ENCODE measurements at places on chromosomes 11 and 22. TPM values are rescaled to one million over a fixed set of nuclear protein-coding genes. Genes with fewer than 3 reads are reported as not detected.

WNT7B gene
- not detected for total RNA-seq

MGAT3 gene
- total RNA-seq, result 7.2 TPM

OR8G1 gene
- not detected for total RNA-seq

OR6A2 gene
- not detected for total RNA-seq

SLC22A9 gene
- not detected for total RNA-seq

USP47 gene
- total RNA-seq, result 43.7 TPM

TIRAP gene
- 15.6 TPM for total RNA-seq

DNA sequence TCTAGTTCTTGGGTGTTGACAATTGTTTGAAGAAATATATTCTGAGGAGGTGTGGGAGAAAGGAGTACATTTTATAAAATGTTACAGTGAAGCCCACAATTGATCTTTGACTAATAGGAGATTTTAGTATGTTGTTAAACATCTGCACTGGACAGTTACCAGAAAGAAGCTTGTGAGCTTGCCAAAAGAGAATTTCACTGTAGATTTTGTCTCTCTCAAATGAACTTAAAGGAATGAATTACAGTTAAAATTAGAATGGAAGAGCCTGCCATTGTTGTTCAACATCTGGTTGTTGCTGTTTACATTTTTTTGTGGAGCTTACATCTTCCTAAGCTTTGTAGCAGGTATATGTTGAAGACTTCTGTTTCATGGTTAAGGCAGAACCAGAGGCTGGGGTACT is 620.5 kb upstream of the CCDC179 start:
- H3K27ac ChIP-seq, result no peak overlapping the region
- H3K36me3 ChIP-seq, result no peaks in the 10 kb centered on the region
- no peak overlapping the region for H3K4me3 ChIP-seq
- H3K27me3 ChIP-seq, result no peaks in the 10 kb centered on the region
- no peaks in the 10 kb centered on the region for H3K4me1 ChIP-seq

DNA sequence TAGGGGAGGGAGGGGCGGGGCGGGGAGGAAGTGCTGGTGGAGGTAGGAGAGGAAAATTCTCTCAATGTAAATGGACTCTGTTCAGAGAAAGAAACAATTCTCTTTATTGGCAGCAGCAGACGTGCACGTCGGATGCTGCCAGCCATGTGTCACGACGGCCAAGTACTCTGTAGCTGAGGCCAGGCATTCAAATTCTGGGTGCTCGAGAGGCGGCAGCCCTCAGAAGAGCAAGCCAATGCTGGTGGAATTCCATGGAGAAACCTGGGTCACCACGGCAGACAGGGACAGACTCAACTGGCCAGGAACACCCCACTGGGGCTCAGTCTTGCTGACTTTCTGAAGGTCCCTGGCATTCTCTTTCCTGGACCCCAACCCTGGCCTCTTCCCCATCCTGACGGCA is 90.8 kb downstream of the ABTB2 start:
- H3K27ac ChIP-seq, result no peak overlapping the region
- H3K4me3 ChIP-seq, result no peak overlapping the region
- H3K36me3 ChIP-seq, result peaks cover 3% of the 10 kb centered on the region
- no peak for DNase-seq
- peaks cover 7% of the 10 kb centered on the region for H3K4me1 ChIP-seq

DNA sequence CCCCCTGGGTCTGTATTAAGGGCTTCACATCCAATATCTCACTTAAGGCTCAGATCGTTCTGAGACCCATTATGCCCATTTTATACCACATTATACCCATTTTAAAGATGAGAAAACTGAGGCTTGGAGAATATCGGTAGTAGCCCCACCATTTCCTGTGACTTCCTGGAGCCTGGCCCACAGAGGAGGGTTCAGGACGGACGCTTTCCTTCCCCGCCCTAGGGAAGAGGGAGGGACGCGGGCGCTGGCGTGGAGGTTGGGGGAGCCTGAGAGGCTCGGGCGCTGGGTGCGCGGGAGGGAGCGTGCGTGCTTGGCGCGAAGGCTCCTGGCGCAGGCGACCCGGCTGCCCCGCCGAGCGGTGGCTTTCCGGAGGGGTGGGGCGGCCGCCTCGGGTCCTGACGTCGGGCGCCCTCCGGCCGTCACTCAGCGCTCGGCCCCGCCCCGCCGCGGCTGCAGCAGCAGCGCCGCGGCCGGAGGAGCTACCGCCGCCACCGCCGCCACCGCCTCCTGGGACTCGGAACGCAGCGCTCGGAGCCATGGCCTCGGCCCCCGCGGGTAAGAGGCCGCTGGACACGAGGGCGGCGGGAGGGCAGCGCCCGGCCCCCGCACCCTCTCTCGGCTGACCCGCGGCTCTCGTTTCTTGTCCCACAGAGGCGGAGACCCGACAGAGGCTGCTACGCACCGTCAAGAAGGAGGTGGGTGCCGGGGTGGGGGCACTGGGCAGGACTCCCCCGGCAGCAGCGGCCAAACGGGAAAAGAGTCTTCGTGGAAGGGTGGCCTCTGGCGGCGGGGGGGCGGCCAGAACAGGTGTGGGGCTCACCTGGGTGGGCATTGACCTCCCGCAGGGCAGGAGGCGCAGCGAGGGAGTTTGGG is at the start of gene SGSM1:
SGSM1 (plus strand) TSS at position 422 of the 873 bp plus-strand sequence; CDS start at position 537, 115 bp downstream.
- peaks cover 3% of the 10 kb centered on the region for H3K27me3 ChIP-seq
- peaks cover 3% of the 10 kb centered on the region for H3K4me1 ChIP-seq
- no peak within 1 kb of the TSS for H3K27ac ChIP-seq
- H3K4me3 ChIP-seq, result peak within 1 kb of the TSS; percentile 58
- DNase-seq, result peak; percentile 83
- no peaks in the 10 kb centered on the region for H3K36me3 ChIP-seq

- peaks cover 26% of the 10 kb centered on the region for H3K36me3 ChIP-seq
- no peak for DNase-seq
- peak overlapping the region; percentile 98 for H3K27ac ChIP-seq
- no peaks in the 10 kb centered on the region for H3K27me3 ChIP-seq
- peak overlapping the region; percentile 41 for H3K4me3 ChIP-seq
Observed at GRCh38 chr22:20465759-20466077, 28.1 kb upstream of the SCARF2 start.

DNA sequence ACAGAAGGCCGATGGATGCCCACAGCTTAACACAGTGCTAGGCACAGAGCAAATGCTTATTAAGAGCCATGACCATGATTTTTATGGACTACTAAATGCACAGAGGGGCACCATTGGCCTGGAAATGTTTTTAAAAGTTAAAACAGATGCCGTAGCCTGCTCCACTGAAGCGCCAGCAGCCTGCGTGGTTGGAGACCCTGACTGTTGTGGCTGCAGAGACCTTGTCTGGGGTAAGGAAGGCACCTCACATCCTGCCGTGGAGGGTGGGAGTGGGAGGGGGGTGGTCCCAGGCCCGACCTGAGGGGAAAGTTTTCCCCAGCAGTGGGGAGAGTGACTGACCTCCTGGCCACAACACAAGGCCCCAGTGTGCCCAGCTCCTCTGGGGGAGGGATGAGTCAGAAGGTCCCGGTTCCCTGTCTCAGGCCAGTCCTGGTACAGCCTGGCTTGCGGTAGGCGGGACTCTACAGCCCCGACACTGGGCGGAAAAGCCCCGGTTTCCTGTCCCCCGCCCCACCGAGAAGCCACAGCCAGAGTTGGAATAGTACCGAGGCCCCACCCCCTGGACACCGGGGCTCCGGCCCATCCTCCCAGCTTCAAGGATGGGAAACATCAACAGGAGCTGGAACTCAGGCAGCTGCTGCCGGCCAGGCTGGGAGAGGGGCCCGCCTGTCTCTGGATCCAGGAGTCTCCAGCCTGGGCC is 7.0 kb downstream of the CHST1 start:
- peaks cover 50% of the 10 kb centered on the region for H3K27me3 ChIP-seq
- H3K4me1 ChIP-seq, result peaks cover 6% of the 10 kb centered on the region
- no peak overlapping the region for H3K27ac ChIP-seq
- no peak overlapping the region for H3K4me3 ChIP-seq

DNA sequence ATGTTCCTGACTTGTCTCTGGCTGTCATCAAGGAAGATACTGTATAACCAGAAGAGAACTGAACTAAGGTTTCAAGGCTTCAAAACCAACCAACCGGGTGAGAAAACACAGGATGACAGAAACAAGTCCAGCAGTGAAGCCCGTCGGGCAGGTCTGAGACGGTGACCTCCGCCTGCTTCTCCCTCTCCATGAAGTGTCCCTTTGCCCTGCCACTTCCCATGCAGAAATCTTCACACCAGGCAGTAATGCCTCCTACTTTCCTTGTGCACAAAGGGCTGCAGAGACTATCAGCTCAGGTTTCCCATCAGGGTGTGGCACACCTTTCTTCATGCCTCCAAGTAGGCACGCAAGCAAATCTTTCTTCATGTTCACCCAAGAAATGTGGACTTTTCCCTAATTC is 24.2 kb downstream of the PRDM10 start:
- H3K36me3 ChIP-seq, result peaks cover 3% of the 10 kb centered on the region
- H3K4me3 ChIP-seq, result no peak overlapping the region
- no peak overlapping the region for H3K27ac ChIP-seq

- H3K4me1 ChIP-seq, result peaks cover 21% of the 10 kb centered on the region
- peak within 1 kb of the TSS; percentile 51 for H3K27ac ChIP-seq
- DNase-seq, result no peak
- peak within 1 kb of the TSS; percentile 77 for H3K4me3 ChIP-seq
- H3K27me3 ChIP-seq, result peaks cover 51% of the 10 kb centered on the region
- peaks cover 2% of the 10 kb centered on the region for H3K36me3 ChIP-seq
Observed at GRCh38 chr11:46391578-46392420, at the start of gene CHRM4. TSS of gene CHRM4 (minus strand) at chr11:46391776. CDS start at chr11:46386557, 5,219 bp downstream.

- peaks cover 16% of the 10 kb centered on the region for H3K27me3 ChIP-seq
- H3K4me3 ChIP-seq, result no peak overlapping the region
- no peak overlapping the region for H3K27ac ChIP-seq
Observed at GRCh38 chr11:67558084-67558772, 25.4 kb upstream of the GSTP1 start.

- H3K36me3 ChIP-seq, result peaks cover 2% of the 10 kb centered on the region
- no peaks in the 10 kb centered on the region for H3K27me3 ChIP-seq
- no peak overlapping the region for H3K4me3 ChIP-seq
- no peak for DNase-seq
Observed at GRCh38 chr22:42644422-42645340, 4.3 kb upstream of the ATP5MGL start.

- H3K4me3 ChIP-seq, result no peak overlapping the region
- no peak for DNase-seq
- H3K36me3 ChIP-seq, result peaks cover 14% of the 10 kb centered on the region
- H3K27me3 ChIP-seq, result peaks cover 3% of the 10 kb centered on the region
Observed at GRCh38 chr11:7525424-7525823, 11.6 kb downstream of the PPFIBP2 start.

DNA sequence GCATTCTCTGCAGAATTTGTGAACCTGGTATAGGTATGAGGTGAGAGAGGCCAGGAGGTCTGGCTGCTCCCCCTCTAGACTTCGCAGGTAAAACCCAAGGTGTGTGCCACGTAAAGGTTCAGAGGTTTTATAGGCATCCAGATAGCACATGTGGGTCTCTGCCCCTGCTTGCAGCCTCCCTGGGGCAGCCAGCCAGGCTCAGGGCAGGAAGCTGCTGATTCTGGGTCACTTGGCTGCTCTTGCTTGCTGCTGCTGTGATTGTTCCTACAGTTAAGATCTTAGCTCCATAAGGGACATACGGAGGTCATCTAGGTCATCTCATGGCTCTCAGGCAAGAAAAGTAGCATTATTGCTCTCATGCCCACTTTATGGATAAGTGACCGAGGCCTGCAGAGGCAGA is 30.2 kb downstream of the ZBTB16 start:
- no peak overlapping the region for H3K27ac ChIP-seq
- DNase-seq, result no peak
- H3K36me3 ChIP-seq, result peaks cover 2% of the 10 kb centered on the region

DNA sequence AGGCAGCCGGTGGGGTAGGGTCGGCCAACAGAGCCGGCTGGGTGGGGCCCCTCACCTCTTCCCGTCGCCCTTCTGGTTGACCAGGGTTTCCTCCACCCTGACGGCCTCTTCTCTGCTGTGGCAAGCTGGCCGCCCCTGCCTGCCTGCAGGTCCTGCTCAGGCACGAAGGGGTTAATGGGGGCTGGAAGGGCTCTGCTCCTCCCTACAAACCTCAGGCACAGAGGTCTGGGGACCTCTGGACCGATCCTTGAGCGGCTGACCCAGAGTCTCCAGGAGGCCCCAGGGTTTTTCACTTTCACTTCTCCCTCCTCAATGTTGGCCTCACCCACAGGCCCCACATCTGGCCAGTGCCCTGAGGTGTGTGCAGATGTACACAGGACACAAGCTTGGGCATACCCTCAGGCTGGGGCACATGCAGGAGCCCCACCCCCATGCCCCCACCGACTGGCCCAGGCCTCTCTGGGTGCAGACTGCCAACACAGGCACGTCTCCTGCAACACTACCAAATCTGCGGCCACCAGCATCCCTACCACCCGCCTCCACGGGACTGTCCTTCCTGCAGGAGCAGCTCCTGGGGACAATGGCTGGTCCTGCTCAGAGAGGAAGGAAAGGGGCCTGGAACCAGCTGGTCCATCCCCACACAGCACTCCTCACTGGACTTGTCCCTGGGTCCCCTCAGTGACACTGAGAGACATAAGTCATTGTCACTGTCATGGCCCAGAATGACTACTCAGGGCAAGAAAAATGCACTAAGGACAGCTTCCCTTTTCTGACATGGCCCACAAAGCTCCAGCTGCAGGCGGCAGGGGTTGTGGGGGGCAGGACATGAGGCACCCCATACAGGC is 3.2 kb upstream of the TBX1 start:
- H3K27me3 ChIP-seq, result peaks cover 60% of the 10 kb centered on the region
- peaks cover 20% of the 10 kb centered on the region for H3K4me1 ChIP-seq
- H3K27ac ChIP-seq, result peak overlapping the region; percentile 37
- no peak for DNase-seq
- H3K36me3 ChIP-seq, result no peaks in the 10 kb centered on the region

- no peaks in the 10 kb centered on the region for H3K27me3 ChIP-seq
- DNase-seq, result no peak
- no peaks in the 10 kb centered on the region for H3K36me3 ChIP-seq
- no peak overlapping the region for H3K27ac ChIP-seq
- H3K4me1 ChIP-seq, result peaks cover 6% of the 10 kb centered on the region
Observed at GRCh38 chr22:46996595-46997310, 234.3 kb downstream of the TBC1D22A start.

Measured in activated naive CD8-positive, alpha-beta T cell treated with anti-CD3 and anti-CD28 coated beads, Interleukin-2, amount 10 ng/mL, durations not matched to agents 7 days and 5 days (primary cell).